T-cell (primary cell): ENCODE measurements at places on chromosomes 7 and 10. TPM values are rescaled to one million over a fixed set of nuclear protein-coding genes. Genes with fewer than 3 reads are reported as not detected.

DNA sequence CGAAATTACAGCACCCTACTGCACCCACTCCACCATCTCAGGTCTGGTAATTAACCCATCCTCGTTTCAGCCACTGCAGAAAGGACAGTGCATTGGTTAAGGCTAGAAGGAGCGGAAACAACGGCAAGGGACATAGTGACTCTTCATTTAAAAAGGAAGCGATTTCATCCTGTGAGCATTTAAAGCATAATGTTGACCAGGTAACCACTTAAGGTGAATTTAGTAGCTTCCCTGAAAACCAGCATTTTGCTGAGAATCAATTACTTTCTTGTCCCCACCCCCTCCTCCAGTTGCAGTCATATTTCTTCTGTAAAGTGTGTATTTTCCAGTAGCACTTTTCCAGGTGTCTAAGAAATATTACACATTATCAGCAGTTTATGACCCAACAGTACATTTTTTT, 821 bp upstream of the JAZF1 start:
- DNase-seq, result no peak

The CALHM2 gene
- total RNA-seq, result 76.7 TPM

The CNOT4 gene
- total RNA-seq, result 33.7 TPM

The UBE2H gene
- total RNA-seq, result 61.5 TPM

The TM9SF3 gene
- 80.5 TPM for total RNA-seq
